ENCODE measurements at places on chromosomes 13 and 19.

GRCh38 chr19:887072-887471 is 5.9 kb downstream of the MED16 start:
- DNase-seq: no peak

DNA sequence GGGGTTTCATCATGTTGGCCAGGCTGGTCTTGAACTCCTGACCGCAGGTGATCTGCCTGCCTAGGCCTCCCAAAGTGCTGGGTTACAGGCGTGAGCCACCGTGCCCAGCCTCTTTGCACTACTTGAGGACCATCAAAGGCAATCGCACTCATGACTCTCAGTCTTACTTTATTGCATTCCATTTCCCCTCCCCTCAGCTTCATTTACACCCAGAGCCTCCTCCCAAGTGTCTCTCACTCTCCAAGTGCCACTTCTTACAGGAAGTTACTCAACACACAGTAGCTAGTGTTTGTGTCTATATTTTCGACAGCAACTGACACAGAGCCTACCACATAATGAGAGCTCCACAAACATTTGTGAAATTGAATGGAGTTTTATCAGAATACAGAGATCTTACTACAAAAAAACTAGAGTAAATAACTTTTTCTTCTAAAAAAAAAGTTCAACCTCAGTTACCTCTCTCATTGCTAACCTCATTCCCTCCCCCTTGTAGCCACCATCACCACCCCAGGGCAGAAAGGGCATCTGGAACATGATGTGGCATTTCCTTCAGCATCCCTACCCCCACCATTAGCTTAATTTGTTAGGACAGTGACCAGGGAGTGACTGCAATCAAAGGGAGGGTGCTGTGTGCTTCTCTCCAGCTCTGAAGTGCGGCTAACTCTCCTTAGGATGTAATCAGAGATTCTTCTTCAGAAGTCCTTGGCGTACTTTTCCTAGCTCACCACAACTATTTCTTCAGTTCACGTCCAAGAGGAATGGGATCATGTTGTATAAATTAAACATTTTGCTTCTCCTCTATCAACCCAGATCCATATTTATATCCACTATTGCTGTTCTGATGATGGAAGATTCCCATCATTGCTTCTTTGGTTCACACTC is 17.0 kb upstream of the RUBCNL start:
- DNase-seq: no peak

GRCh38 chr13:94157705-94158218 is 321.7 kb downstream of the DCT start:
- DNase-seq: no peak

- DNase-seq: no peak
Measured at GRCh38 chr13:24617256-24618010, 62.8 kb upstream of the ATP12A start.

DNA sequence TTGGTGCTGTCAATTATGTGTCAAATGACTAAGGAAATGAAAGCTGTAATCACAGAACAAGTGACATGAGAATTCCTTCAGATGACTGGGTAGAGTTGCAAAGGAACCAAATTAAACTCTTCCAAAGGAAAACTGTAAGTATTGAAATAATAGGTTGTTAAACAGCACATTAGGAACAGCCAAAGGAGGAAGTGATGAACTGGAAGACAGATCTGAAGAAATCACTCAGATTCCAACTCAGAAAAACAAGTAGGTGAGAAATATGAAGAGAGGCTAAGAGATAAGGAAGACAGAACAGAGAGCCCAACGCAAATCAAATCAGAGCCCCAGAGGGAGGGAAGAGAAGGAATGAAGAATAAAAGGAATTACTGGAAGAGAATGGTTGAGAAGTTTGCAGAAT is 15.4 kb downstream of the TMEM161A start:
- DNase-seq: no peak

DNA sequence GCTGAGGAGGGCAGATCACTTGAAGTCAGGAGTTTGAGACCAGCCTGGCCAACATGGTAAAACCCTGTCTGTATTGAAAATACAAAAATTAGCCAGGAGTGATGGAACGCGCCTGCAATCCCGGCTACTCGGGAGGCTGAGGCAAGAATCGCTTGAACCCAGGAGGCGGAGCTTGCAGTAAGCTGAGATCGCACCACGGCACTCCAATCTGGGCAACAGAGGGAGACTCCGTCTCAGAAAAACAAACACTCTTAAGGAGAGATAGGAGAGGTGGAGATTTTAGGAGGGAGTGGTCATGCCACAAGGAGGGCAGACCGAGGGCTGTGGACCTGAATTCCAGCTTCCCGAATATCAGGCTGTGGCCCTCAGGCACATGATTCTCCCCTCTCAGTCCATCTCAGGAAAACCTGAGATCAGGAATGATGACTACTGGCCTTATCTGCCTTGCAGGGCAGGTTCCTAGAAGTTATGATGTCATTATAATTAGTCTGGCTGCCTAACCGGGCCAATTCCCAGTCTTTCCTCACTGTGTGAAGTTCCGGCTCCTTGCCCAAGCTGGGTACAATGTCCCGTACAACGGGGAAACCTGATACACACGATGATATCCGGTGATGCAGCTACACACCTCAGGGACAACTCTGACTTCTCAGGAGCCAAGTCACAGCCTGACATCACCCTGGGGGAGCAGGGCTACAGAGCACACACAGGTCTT is 2.5 kb downstream of the SLC35E1 start:
- DNase-seq: no peak

DNA sequence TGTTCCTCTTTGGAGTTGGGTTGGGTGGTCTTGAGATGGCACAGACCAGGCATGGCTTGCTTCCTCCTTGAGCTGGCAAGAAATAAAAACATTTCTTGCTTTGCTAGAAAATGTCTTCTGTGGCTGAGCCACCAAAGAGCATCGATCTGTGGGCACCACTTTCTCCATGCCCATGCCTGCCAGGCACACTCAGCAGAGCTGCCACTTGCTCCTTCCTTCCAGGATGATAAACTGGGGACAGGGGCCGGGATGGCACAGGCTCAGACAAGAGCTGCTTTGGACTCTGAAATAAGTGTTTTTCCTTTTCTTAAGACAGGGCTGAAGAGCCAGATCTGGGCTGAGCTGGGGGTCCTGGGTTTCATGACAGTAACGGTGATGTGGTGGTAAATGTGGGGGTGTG is 32.8 kb downstream of the NFIX start:
- DNase-seq: no peak

DNA sequence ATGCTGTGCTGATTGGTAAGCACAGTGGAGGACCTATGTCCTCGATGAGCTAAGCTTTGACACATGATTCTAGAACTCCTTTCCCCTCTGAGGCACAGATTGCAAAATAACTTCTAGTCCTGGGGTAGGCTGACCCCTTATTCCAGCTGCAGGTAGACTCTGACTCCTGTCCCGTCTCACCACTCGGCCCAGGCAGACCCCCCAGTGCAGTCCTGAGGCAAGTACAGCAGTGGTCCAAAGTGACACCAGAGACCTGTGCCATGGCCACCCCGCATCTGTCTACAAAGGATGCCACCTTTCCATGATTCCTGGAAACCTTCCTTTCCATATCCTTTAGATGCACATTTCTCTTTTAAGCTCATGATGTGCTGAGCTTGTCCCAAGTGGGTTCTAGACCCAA is 482.5 kb downstream of the ZNF536 start:
- DNase-seq: no peak

- no peak for DNase-seq
Measured at GRCh38 chr19:377801-378581, 31.0 kb downstream of the C2CD4C start.

DNA sequence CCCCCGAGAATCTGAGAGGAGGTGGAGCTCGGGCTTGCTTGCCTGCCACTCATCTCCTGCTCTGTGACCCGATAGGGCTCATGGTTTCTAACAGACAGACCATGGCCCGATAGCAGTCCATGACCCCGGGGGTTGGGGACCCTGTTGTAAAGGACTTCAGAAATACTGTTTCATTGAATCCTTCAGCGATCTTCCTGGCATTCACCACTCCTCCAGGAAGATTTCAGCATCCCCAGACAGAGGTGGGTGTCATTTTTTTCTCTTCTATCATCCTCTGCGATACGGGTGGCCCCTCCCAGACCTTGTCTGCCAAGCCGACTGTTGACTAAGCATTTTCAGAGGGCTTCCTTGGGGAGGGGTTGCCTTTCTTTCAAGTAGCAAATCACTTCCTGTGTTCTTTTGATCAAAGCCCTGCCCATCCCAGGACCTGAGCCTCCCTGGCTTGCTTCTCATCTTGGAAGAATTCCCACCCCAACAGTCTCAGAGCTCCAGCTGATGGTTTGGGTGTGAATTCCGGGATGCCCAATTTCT is 1.7 kb downstream of the MYO1F start:
- no peak for DNase-seq

DNA sequence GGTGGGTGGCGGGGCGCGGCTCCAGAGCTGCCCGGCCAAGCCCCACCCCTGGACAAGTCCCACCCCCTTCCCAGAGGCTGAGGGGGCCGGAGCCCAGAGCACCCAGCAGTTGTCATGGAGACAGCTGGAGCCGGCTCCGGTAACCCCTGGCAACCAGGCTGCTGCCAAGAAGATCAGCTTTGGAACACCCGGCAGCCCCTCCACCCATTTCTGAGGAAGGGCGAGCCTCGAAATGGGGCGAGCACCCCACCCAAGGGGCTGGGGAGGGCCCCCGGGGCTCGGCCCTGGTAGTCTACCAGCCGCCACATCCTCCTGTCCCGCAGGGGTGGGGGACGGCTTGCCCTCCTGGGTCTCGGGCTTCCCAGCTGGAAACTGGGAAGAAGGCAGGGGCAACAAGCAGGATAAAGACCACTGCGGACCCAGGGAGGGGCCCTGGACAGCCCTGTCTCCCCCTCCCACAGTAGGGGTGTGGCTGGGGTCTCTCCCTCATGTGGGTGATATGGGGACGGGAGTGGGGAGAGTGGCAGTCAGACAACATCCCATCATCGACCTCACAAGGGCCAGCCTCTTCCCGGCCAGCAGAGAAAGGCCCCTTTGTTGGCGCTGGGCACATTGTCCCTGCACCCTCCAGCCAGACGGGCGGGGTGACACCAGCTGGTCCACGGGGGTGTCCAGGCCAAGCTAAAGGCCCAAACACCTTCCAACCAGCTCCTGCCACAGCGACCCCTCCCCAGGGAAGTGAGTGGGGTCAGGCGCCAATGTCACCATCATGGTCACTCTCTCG is 1.5 kb downstream of the CERS1 start:
- DNase-seq: no peak

DNA sequence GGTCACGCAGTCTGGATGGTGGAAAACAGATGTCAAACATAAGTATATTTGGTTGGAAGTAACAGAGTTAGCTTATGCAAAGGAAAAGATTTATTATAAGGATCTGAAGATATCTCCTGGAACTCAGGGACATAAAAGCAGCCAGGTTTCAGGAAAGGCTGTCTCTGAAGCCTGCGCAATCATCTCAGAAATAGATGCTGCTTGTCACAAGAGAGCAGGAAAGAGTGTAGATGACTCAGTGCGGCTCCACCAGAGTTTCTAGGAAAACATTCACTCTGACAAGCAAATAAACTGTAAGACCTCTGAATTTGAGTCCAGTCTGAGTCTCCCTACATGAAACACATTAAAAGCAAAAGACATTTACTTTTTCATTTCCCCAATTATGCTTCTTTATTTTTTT is 220.4 kb upstream of the HTR2A start:
- no peak for DNase-seq

DNA sequence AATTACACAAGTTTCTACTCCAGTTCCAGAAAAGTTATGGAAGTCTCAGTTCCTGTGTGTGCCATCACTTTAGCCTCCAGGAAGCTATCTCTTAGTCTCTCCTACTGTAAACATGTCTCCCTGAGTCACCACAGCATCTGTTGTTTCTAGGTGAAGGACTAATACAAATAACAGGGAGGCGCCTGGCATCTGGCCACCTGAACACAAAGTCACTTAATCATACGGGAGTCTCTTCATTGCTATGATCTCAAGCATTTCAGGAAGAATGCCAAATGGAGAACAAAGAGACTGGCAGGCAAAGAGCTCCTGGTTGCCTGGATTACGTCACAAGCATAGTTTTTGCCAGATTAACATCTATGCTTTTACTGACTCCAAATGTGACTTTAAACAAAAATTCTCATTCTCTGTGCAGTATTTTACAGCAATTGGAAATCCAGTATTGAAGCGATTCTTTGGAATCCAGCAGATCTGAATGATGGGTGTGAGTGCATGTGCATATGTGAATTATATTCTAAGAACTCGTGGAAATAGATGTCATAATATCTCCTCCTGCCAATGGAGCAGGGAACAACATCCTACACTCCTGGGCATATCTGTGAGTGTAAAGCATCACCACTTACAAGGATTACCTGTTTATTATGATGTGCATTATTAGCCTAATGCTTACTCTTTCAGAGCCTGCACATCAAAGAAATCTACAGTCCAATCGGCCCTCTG is 572.8 kb downstream of the PCDH9 start:
- no peak for DNase-seq

DNA sequence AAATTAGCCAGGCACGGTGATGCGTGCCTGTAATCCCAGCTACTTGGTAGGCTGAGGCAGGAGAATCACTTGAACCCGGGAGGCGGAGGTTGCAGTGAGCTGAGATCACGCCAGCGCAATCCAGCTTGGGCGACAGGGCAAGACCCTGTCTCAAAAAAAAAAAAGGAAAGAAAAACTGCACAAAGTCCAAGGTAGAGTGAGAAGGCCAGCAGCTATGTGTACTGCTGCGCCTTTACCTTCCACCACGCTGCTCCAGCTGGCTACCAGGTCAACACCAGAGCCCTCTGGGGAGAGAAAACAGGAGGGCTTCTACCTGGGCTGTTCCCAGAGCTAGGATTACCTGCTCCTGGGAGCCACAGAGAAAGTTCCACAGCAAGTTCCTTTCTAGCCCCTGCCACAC is 3.2 kb downstream of the ELL start:
- DNase-seq: no peak

DNA sequence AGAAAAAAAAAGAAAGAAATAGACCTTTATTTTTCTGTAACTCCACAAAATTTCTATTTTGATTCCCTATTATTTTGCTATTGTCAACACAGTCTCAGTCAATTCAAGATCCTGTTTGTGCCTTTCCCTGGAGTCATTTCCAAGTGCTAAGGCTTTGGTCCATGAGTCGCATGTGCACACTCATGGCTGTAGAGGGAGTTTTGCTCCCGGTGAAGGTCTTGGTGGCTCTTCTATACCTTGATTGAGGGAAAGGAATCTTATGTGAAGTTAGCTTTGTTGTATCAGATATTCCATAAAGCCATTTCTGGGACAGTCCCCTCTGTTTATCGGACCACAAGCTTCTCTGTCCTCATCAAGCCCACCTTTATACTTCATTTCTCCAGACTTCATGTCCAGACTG is 58.7 kb upstream of the ALOX5AP start:
- no peak for DNase-seq

GRCh38 chr19:6589711-6590257 is 1.2 kb downstream of the CD70 start:
- DNase-seq: no peak

DNA sequence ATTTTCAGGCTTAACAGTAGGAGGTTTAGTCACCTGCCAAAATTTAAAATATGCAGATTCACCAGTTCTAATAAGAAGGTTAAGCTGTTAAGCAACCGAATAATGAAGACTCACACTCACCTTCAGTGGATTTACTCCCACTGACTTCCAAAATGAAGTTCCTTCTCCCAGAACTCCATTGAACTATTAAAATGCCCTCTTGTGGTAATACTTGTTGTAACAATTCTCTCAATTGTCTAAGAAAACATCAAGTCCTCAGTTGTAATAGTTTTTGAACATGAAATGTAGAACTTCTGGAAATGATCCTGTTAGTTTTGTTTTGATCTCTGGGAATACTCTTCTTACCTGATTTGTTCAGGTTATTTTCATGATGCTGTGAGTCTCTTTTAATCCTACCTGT is 522.0 kb upstream of the ATXN8OS start:
- DNase-seq: no peak

GRCh38 chr19:28184997-28185396 is 1028.0 kb downstream of the UQCRFS1 start:
- DNase-seq: no peak
